Fibroblast of skin of left quadriceps (primary cell): ENCODE measurements at places on chromosomes 1 and 21.
A peak's percentile ranks its signal among the peaks of the same experiment; 100 is the strongest.

DNA sequence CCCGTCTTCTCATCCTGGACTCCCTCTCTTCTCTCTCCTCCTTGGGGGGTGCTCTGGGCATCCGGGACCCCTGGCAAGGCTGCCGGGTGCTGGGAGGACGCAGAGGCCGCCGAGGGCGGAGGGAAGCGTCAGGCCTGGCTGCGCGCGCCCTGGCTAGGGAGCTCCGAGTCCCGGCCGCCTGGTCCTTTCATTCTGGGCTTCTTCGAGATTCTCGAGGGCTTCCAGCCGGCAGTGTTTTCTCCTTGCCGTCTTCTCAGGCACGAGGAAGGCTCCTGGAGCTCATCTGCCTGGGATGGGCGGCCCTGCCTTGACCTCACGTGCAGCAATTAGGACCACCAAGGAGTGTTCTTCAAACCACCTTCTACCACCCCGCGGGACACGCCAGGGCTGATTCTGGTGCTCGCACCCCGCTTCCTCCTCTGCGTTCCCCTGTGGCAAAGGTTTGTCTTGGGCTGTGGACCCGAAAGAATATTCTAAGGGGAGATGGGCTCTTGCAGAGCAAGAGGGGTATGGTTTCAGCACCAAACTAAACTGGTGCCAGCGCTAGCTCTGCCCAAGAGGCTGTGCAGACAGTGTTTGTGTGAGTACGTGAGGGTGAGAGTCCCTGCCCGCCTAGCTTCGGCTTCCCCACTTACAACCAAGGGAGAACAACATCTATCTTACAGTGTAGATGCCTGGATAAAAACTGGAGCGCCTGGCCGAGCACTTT, 36.5 kb downstream of the PIK3CD start:
- DNase-seq, result no peak

DNA sequence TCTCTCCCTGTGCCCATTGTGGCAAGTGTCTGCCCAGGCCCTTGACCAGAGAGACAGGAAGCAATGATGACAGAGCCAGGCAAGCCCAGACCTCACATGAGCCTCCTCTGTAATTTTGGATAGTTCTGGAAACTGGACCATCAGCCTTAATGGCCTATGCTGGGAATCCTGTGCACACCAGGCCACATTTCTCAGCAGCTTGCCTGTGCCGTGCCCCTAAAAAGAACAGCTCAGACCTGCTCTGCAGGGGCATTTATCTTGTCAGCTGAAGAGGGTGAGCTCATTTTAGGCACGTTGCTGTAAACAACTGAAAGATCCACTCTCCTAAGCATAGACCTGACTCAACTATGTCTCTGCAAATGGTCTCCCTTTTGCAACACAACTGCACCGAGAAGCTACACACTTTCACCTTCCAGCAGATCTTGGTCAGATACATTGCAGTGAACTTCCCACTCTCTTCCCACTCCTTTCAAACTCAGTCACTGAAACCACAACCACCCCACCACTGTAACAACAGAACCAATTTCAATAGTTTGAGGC, 53.5 kb upstream of the BACH1 start:
- DNase-seq, result no peak

- no peak for DNase-seq
Observed at GRCh38 chr1:8161546-8162105, 135.5 kb upstream of the ERRFI1 start.

- DNase-seq, result no peak
Observed at GRCh38 chr1:169024800-169025271, 81.7 kb upstream of the ATP1B1 start.

DNA sequence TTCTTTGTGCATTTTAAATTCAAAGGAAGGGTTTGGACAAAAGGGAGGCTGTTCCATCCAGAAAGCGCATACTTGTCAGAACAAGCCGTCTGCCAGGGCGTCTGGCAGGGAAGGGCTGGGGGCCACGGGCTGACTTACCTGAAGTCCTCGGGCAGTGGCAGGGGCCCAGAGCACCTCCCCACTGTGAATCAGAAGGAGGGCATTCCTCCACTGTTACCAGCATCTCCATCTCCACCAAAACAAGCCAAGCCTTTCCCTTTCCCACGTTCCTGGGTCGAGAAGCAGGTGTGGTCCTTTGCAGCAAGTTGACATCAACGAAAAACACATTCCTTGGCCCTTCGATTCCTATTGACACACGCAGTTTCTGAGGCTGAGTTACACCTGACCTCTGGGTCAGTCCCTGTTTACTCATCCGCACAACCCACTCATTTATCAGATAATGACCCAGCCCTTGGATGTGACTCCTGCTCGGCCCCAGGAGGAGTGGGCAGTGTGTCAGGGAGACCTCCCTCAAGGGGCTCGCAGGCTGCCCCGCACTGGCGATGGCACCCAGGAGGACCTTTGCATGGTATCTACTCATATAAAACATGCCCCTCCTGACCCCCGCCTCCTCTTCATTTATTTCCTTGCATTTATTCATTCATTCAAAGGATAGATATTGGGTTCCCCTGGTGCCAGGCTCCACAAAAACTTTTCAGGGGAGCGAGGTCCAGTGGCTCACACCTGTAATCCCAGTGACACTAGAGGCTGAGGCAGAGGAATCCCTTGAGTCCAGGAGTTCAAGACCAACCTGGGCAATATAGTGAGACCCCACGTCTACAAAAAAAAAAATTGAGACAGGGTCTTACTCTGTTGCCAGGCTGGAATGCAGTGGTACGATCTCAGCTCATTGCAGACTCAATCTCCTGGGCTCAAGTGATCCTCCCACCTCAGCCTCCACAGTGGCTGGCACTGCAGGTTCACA, 60.2 kb downstream of the TOMM20 start:
- no peak for DNase-seq

DNA sequence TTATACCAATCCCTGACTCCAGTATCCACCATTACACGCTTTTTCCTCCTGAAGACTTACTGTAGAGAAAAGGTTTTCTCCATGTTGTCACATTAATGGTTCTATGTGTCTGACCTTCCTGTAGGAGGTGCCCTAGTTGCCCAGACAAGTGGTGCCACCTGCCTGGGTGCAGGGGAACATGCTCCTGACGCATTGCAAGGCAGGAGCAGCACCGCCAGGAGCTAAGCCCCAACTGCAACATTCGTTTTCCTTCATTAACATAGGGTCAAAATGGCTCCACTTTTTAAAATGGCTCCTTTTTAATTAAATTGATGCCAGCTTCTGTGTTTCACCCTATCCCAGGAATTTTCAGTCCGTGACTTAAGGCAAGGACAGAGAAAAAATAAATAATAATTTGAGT, 220.1 kb upstream of the SAMSN1 start:
- DNase-seq, result no peak

- DNase-seq, result no peak
Observed at GRCh38 chr1:26932531-26932930, 11.0 kb downstream of the NUDC start.

DNA sequence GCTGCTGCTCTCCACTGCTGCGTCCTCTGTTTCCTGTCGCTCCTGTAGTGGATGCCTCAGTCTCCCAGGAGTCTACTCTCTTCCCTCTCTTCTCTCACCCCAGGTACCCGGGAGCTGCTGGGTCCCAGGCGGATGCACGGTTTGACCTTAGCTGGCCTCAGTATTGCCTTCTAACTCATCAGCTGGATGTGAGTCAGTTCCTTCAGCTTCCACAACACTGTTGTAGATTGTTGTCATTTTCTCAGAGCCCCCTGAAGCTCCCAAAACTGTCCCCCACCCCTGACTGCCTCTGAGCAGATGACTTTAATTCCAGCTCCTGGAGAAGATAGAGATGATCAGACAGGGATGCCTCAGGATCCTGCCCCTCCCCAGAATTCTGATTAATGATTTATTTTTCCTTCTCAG, 7.2 kb downstream of the CNIH3 start:
- no peak for DNase-seq

GRCh38 chr1:24263746-24264145, 55.4 kb upstream of the GRHL3 start:
- no peak for DNase-seq

DNA sequence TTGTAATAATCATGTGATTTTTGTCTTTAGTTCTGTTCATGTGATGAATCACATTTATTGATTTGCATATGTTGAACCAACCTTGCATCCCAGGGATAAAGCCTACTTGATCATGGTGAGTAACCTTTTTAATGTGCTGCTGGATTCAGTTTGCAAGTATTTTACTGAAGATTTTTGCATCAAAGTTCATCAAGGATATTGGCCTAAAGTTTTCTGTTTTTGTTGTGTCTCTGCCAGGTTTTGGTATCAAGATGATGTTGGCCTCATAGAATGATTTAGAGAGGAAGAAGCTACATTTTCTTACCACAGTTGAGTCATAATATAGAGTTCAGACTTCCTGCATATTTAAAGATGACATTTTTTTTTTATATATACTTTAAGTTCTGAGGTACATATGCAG, 455.9 kb downstream of the PLPP3 start:
- peak; percentile 51 for DNase-seq

GRCh38 chr1:153395776-153396175, 4.9 kb upstream of the S100A8 start:
- DNase-seq, result no peak

- DNase-seq, result no peak
Observed at GRCh38 chr1:237139732-237140131, 97.7 kb downstream of the RYR2 start.

DNA sequence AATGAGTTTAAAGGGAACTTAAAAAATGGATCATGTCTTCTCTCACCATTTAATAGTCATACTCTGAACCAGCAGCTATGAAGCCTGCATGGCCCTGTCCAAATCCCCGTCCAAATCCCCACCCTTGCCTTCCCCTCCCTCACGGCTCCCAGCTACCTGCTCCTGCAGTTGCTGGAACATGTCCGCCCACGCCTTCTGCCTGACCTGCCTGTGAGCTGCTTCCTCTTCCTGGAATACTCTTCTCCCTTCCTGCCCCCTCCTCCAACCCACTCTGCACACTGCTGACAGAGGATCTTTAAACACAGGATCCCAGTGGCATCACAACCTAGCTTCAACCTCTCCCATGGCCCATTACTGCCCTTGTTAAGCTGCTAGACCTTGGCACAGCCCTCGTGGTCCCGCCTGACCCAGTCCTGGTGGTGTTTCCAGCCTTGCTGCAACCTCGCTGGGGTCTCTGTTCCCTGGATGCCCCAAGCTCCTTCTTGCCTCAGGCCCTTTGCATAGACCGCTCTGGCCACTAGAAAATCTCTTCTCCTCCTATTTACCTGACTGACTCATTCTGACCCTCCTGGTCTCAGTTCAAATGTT, 118.3 kb downstream of the PTPRU start:
- no peak for DNase-seq

DNA sequence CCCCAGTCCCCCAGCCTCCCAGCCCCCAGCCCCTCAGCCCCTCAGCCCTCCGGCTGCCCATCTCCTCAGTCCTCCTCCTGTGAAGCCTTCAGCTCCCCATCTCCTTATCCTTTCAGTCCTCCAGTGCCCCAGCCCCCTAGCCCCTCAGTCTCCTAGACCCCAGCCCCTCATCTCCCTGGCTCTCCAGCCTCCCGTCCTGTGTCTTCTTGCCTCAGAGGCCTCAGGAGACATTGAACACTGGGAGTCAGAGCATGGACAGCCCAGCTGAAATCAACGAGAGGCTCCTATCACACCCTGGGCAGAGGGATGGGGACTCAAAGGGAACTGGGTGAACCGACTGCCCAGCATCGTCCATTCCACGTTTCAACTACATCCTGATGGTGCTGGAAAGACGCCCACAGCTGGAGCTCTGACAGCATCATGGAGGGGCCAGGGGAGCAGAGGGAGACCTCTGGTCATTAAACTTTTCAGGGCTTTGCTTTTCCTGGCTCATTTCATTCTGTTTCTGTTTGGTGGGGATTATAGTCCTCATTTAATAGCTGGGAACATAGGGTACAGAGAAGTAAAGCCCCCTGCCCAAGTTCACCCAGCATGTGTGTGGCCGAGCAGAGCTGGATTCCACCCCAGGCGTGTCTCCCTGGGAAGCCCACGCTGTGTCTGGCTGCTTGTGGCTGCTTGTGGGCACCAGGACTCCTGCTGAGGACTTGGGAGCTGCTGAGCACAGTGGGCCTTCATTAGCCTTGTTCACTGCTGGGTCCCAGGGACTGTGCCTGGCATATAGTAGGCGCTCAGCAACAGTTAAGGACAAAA, 396.7 kb downstream of the PTPRU start:
- DNase-seq, result no peak

DNA sequence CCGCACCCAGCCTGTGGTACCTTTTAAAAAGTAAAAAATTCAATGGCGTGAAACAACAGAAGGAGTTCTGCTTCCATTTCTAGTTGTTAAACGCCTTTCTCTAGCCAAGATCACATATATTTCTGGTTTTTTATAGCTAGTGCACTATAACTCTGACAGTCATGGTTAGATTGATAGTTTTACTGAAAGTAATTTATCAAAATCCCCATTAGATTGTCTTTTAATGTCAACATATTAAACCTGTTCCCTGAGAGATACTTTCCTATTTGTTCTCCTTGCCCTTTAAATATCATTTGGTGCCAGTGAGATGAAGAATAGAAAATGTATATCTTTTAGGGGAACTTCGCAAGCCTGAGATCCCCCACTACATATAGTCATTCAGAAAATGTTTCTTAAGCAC, 7.3 kb downstream of the SMAP2 start:
- DNase-seq, result no peak

GRCh38 chr1:113388621-113389358, 1.5 kb upstream of the MAGI3 start:
- no peak for DNase-seq
